ENCODE measurements at places on chromosomes 5 and 9.

GRCh38 chr5:58675341-58675740, 92.5 kb downstream of the RAB3C start:
- H3K27me3 ChIP-seq: peaks cover 4% of the 10 kb centered on the region
- no peak for DNase-seq
- H3K36me3 ChIP-seq: no peaks in the 10 kb centered on the region
- H3K4me3 ChIP-seq: no peak overlapping the region
- no peak overlapping the region for H3K27ac ChIP-seq
- no peaks in the 10 kb centered on the region for H3K4me1 ChIP-seq

GRCh38 chr5:103582364-103582763, 19.8 kb upstream of the NUDT12 start:
- H3K4me1 ChIP-seq: no peaks in the 10 kb centered on the region
- no peaks in the 10 kb centered on the region for H3K36me3 ChIP-seq
- no peak overlapping the region for H3K4me3 ChIP-seq
- no peaks in the 10 kb centered on the region for H3K27me3 ChIP-seq

DNA sequence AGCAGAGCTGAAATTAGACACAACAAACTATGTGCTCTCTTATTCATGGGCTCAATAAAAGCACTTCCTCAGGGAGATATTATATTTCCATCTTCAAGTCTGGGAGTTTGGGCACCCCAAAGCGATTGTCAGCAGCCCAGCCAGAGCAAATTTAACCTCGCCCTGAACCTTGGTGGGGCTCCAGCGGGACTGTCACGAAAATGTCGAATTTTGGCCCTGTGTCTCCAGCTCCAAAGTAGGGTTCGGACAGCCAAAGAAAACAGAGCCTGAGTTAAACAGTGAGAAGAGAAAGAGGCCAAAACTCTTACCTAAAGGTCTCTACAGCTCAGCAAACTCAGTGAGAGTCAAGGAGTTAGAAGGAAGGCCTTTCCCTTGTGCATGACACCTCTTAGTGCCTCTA, 432.9 kb downstream of the SPATA31D1 start:
- DNase-seq: no peak
- no peak overlapping the region for H3K4me3 ChIP-seq
- peaks cover 1% of the 10 kb centered on the region for H3K27me3 ChIP-seq
- H3K27ac ChIP-seq: no peak overlapping the region
- H3K36me3 ChIP-seq: no peaks in the 10 kb centered on the region

- H3K4me3 ChIP-seq: no peak overlapping the region
- no peaks in the 10 kb centered on the region for H3K27me3 ChIP-seq
- no peaks in the 10 kb centered on the region for H3K4me1 ChIP-seq
Measured at GRCh38 chr9:33350310-33350709, 52.1 kb downstream of the AQP7 start.

- no peaks in the 10 kb centered on the region for H3K36me3 ChIP-seq
- H3K27ac ChIP-seq: no peak overlapping the region
- no peak overlapping the region for H3K4me3 ChIP-seq
- H3K4me1 ChIP-seq: no peaks in the 10 kb centered on the region
- no peak for DNase-seq
- no peaks in the 10 kb centered on the region for H3K27me3 ChIP-seq
Measured at GRCh38 chr9:88221105-88221504, 82.8 kb upstream of the SPATA31C2 start.

DNA sequence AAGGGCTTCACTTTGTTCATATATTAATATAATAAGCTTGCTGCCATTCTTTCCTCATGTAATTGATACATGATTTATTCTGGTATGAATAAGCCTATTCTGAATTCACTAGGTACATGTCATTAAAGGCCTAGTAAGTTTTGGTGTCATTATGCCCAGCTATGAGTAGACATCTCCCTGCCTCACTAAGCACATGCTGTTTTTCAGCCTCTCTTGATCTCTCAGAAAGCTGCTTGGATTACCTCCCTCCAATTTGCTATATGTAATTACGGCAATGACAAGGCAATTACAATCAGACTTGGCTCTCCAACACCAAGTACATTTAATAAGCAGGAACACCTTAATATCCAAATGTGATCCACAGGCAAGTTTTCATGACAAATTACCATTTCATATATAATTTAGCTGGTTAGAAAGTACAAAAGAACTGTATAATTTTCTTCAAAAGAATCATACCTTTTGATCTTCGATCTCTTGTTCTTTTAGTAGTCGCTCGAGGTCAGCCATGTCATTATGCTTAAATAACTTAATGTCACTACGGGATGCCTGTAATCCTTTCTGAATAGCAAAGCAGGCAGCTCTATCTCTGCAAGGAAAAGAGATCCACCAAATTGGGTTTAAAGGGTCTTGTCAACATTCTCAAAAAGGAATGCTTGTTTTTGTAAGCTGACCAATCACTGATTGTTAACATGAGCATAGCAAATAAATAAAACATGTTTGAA, 56.3 kb downstream of the SPTLC1 start:
- no peak overlapping the region for H3K27ac ChIP-seq
- H3K27me3 ChIP-seq: no peaks in the 10 kb centered on the region
- peaks cover 67% of the 10 kb centered on the region for H3K36me3 ChIP-seq
- peaks cover 2% of the 10 kb centered on the region for H3K4me1 ChIP-seq

- no peak overlapping the region for H3K27ac ChIP-seq
- H3K27me3 ChIP-seq: no peaks in the 10 kb centered on the region
- H3K36me3 ChIP-seq: peaks cover 5% of the 10 kb centered on the region
Measured at GRCh38 chr5:109038209-109038840, 290.6 kb downstream of the FER start.

DNA sequence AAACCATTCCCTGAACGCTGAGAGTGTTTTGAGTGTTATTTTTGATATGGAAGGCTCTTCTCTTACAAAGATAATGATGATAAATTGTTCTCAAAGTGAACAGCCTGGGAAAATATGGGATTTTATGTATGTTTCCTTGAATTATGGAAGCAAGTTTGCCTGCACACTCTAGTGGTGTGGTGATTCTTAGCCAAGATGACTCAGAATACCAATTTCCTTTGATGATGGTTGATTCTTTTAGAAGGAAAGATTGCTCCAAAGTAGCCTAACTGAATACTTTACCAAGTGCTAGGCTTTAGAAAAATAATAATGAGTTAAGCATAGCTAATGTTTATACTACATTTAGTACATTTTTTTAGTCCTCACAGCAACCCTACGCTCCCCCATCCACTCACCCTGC, 243.4 kb downstream of the EBF1 start:
- no peaks in the 10 kb centered on the region for H3K27me3 ChIP-seq
- H3K4me3 ChIP-seq: no peak overlapping the region
- H3K4me1 ChIP-seq: peaks cover 61% of the 10 kb centered on the region
- DNase-seq: no peak
- H3K36me3 ChIP-seq: peaks cover 19% of the 10 kb centered on the region
- H3K27ac ChIP-seq: peak overlapping the region; percentile 32

DNA sequence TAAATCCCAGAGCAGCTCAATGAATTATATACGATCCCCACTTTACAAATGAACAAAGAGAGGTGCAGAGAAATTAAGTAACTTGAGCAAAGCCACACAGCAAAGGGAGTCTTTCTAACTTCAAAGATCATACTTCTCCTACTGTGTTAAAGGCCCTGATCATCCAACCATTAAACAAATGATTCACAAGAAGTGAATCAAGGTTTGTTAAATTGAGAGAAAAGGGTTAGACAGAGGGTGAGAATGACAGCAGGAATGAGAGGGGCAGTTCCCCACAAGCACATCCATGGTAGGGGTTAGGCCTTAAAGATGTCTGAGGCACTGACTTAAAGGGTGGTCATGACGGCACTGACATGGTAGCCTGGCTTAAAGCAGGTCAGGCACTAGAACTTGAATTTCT, 10.7 kb downstream of the IDNK start:
- H3K36me3 ChIP-seq: peaks cover 6% of the 10 kb centered on the region
- H3K4me1 ChIP-seq: no peaks in the 10 kb centered on the region
- no peak for DNase-seq
